Naive thymus-derived CD4-positive, alpha-beta T cell (primary cell): ENCODE measurements at places on chromosomes 6 and 20.
A peak's percentile ranks its signal among the peaks of the same experiment; 100 is the strongest.

GRCh38 chr6:145629478-145629877 is 105.8 kb downstream of the EPM2A start:
- DNase-seq, result no peak

DNA sequence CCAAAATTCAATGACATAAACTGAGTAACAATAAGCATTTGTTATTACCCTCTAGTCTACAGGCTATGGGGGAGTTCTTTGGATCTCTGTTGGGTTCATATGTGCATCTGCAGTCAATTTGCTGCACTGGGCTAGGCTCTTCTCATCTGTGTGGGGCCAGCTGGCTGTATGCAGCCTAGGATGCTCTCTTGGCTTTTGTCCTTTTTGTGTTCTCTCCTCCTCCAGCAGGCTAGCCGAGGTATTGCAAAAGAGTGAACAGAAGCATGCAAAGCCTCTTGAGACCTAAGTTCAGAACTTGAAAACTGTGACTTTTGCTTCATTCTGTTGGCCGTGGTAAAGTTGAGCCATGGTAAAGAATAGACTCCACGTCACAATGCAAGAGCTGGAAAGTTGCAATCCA is 62.8 kb upstream of the FOXO3 start:
- DNase-seq, result no peak

DNA sequence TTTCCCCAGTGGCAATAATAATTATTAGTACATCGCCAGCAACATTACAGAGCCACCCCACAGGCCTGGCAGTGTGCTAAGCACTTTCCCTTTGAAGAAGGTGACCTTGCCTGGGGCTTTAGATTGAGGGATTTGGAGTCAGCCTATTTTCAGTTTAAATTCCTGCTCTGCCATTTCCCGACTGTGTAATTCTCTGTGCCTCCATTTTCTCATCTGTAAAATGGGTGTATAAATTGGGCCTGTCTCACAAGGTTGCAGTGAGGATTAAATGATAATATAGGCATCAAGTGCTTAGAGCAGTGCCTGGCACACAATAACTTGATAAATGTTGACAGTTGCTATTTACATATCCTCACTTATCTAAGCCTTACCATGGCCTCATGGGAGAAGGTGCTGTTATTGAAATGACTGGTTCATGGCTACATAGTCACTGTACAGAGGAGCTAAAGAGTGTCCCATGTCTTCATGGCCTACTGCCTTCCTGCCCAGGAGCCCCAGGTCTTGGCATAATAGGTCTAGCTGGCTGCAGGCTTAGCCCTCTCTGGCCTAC is 5.1 kb upstream of the SCRT2 start:
- DNase-seq, result no peak

GRCh38 chr6:84263557-84263956 is 36.1 kb upstream of the CEP162 start:
- no peak for DNase-seq

DNA sequence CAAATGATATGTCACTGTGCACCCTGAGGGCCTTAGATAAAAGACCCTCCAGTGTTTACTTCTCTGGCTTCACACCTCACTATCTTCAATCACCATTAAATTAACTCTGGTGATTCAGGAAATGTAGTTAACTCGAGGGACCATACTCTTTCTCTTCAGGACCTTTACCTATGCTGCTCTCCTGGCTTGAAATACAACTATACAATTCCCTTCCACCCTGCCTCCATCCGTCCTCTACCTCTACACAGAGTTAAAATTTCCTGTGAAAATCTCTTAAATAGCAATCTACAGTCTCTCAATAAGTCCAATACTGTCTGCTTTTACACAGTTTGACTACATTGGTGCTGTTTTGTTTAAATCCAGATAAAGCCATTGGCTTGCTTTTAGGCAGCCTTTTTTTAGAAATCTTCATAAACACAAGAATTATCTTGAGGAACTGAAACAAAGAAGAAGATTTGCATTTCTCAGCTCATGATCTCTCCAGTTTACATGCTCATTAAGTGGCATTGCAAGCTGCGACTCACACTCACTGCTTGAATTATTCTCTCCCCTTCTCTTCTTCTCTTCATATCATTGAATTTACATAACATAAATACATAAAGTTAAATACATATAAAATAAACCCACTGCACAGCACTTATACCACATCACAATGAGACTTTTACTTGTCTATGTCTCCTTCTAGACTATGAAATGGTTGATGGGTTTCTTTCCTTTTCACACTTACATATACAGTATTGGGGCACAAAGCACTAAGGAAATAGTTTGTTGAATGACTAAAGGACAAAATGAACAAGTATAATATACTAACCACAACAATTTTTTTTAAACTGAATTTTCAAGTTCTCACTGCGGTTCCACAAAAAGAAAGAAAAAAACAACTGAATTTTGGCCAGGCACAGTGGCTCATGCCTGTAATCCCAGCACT is 239.0 kb upstream of the KCNQ5 start:
- DNase-seq, result no peak

- DNase-seq, result no peak
Observed at GRCh38 chr6:71224011-71224410, 64.6 kb upstream of the OGFRL1 start.

DNA sequence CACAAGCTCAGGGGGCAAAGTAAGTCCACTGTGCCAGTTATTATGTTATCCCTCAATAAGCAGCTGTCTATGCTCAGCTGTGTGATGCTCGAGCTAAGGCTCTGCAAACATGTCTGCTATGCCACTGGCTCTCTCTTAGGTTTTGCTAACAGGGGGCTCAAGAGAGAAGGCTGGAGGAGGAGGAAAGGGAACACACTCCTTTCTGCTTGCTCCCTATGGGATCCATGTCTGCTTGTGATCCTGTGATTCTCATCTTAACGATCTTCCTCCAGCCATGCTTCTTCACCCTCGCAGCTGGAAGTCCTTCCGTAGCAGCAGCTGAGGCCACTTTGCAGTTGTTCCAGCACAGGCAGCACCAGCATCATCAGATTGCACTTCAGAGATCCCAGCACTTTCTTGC is 37.0 kb upstream of the IGF2R start:
- DNase-seq, result no peak

- DNase-seq, result peak; percentile 60
Observed at GRCh38 chr6:122033564-122034181, 365.8 kb upstream of the HSF2 start.

DNA sequence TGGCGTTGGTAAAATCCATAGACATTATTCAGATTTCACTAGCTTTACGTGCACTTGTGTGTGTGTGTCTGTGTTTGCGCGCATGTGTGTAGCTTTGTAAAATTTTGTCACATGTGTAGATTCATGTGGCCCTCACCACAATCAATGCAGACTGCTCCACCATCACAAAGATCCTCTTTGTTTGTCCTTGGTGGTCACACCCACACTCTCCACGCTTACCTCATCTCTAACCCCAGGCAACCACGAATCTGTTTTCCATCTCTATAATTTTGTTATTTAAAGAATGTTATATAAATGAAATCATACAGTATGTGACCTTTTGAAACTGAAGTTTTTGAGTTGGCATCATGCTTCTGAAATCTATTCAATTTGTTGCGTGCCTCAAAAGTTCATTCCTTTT is 58.5 kb downstream of the GRM1 start:
- DNase-seq, result no peak

- no peak for DNase-seq
Observed at GRCh38 chr6:40528051-40528450, 59.1 kb downstream of the LRFN2 start.

DNA sequence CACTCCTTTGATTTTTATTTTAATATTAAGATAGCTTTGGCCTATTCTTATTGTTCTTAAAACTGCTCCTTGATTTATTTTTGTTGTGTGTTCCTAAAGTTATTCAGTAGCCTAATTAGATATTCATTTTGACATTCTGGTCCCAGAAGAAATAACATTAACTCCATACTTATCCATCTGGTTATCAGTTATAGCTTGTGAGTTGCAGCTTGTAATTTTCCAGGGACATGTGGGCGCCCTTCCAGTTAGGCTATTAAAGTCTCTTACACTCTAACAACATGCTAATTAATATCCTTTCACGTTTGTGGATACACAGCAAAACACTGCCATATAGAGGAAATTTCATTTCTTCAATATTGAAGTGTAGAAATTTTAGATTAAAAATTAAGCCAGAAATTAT is 987.5 kb downstream of the HACE1 start:
- no peak for DNase-seq

- DNase-seq, result no peak
Observed at GRCh38 chr20:57263801-57264792, 2.3 kb downstream of the BMP7 start.

DNA sequence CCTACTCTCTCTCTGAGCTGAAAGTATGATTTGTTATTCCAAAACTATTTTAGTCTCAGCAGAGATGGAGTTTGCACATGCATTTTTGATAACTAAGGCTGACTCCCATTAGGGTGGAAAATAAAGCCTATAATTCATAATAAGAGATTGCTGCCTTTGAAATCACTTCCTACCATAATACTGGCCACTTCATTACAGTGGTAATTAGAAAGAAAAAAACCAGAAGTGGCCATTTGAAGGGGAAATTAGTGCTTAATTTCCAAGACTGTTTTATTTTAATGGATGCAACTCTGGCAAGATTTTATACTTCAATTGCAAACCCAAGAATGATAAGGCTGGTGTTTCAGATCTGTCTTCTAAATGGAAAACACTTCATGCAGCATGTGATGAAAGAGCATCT is 43.4 kb downstream of the SLC35B3 start:
- DNase-seq, result no peak

DNA sequence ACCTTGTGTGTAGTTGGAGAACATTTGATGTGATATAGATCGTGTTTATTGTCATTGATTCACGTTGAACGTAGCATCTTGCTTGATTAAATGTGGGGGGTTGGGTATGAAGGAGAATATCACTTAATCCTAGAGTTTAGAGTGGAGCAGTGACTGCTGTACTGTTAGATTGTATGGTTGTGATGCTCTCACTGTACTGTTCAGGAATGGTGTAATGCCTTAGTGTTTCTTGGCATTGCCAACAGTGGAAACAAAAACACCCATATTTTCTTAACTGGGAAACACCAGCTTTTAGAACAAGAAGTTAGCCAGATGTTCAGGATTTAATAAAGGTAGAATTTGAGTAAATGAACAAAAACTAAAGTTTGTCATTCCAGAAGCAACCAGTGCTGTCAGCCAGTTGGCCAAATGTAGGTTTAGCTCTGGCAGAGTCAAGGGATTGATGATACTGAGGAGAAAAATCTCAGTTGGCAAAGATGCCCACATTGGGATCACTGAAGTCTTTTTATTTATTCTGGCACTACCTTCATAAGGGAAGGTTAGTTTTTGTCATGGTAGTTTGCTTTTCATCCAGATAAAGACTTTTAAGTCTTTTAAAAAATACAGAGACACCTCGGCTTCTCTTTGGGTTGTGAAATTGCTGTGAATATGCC is 129.9 kb downstream of the JARID2 start:
- DNase-seq, result no peak

- DNase-seq, result no peak
Observed at GRCh38 chr20:50977066-50978021, 18.7 kb downstream of the MOCS3 start.

DNA sequence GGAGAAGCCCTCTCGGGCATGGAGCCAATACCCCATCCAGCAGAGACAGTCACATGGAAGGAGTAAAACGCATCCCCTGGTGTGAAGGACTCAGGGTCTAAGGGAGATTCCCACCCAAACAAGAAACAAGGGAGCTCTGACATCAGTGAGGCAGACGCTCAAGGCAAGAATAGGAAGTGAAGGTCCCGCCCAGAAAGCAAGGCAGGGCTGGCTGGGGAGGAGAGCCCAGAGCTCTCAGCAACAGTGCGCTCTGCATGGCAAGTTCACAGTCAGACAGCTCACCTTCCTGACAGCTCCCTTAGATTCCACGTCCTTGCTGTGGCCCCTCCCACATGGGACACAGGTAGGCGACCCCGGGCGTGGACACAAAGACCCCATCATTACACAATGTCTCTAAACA is 85.6 kb downstream of the TTLL2 start:
- DNase-seq, result no peak

DNA sequence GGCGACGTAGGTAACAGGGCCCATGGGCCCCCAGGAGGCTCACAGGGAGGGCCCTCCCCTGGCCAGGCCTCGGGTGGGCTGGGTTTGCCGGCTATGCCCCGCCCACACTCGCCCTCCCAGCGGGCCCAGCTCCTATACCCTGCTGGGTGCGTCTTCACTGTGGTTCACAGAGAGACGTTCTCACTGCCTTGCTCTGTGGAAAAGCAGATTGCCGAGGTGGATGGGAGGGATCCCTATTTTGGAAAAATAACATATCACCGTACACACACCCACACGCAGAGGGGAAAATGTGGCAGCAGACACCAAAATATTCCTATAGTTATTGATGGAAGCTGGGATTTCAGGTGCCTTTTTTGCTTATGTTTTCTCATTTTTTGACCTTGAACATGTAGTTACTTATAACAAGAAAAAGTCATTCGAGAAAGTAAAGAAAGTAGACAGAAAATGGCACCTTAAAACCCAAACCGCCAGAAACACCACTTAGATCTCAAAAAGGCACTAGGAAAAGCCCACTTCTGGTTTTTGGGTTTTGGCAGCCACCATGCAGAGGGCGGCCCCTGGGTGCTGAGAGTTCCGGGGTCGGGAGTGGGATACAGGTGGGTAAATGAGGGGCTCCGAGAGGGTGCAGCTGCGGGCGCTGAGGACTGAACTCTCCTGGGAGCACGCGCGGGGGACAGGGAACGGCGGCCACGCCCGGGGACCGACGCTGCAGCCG is 49.4 kb downstream of the TMEM242 start:
- peak; percentile 49 for DNase-seq

GRCh38 chr6:107495196-107495643 is 5.3 kb downstream of the SOBP start:
- DNase-seq, result no peak

- DNase-seq, result no peak
Observed at GRCh38 chr20:14838663-14839628, 501.5 kb upstream of the FLRT3 start.

DNA sequence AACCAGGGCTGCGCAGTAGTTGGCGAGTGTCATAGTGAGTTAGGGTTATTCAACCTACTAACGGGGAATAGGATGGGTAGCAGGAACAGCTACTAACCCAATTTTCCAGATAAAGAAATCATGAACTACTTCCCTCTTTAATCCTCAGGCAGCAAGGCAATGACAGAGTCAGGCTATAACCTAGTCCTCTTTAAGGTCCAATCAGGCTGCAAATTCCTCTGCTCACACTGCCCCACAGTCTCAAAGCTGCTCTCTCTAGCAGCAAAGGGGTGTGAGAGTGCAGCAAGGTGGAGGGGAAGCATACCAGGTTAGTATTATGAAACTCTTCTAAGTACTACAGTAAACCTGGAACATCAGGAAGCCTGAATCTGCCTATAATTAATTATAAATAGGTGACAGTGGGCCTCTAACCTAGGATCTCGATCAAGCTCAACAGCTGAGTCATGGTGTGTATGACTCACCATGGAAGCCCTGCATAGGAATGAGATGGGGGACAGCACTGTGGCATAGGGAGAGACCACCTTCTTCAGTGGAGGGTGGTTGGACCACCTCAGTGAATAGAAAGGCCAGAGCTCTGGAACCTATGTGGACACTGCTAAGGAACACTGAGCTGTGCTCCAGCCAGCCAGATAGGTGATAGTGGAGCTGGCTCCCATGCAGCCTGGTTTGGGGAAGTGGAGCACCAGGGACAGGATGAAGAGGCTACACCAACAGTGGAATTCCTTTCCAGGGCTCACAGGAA is 7.9 kb downstream of the PEX6 start:
- no peak for DNase-seq
